ENCODE measurements at places on chromosomes 6 and 20. TPM values are rescaled to one million over a fixed set of nuclear protein-coding genes. Genes with fewer than 3 reads are reported as not detected.

Gene MEI4
- total RNA-seq = 0.44 TPM

Gene NKX2-4
- total RNA-seq = not detected

GRCh38 chr6:34589691-34590090, 33.6 kb upstream of the SPDEF start:
- peaks cover 3% of the 10 kb centered on the region for H3K36me3 ChIP-seq
- H3K27ac ChIP-seq = no peak overlapping the region
- H3K4me3 ChIP-seq = no peak overlapping the region
- DNase-seq = no peak
- H3K27me3 ChIP-seq = no peaks in the 10 kb centered on the region
- H3K4me1 ChIP-seq = no peaks in the 10 kb centered on the region

- DNase-seq = no peak
- peaks cover 2% of the 10 kb centered on the region for H3K36me3 ChIP-seq
- H3K27me3 ChIP-seq = no peaks in the 10 kb centered on the region
- no peaks in the 10 kb centered on the region for H3K4me1 ChIP-seq
These were observed 265.9 kb upstream of the CDYL start for GRCh38 chr6:4510317-4510716.

Gene HLA-DMB
- 0.59 TPM for total RNA-seq

Gene GSTA3
- total RNA-seq = not detected

- no peak for DNase-seq
- no peak overlapping the region for H3K27ac ChIP-seq
- no peaks in the 10 kb centered on the region for H3K36me3 ChIP-seq
- H3K27me3 ChIP-seq = no peaks in the 10 kb centered on the region
These were observed 99.2 kb upstream of the FOXP4 start for GRCh38 chr6:41446907-41447545.

GRCh38 chr20:15512916-15513315, 1060.3 kb downstream of the KIF16B start:
- H3K27me3 ChIP-seq = no peaks in the 10 kb centered on the region
- peaks cover 14% of the 10 kb centered on the region for H3K4me1 ChIP-seq
- no peak overlapping the region for H3K4me3 ChIP-seq
- DNase-seq = no peak
- no peak overlapping the region for H3K27ac ChIP-seq

GRCh38 chr20:21272679-21273078, 30.5 kb upstream of the XRN2 start:
- H3K36me3 ChIP-seq = peaks cover 2% of the 10 kb centered on the region
- no peak for DNase-seq
- peaks cover 20% of the 10 kb centered on the region for H3K27me3 ChIP-seq
- no peaks in the 10 kb centered on the region for H3K4me1 ChIP-seq
- no peak overlapping the region for H3K4me3 ChIP-seq
- H3K27ac ChIP-seq = no peak overlapping the region

Gene GNMT
- total RNA-seq = 1.5 TPM

DNA sequence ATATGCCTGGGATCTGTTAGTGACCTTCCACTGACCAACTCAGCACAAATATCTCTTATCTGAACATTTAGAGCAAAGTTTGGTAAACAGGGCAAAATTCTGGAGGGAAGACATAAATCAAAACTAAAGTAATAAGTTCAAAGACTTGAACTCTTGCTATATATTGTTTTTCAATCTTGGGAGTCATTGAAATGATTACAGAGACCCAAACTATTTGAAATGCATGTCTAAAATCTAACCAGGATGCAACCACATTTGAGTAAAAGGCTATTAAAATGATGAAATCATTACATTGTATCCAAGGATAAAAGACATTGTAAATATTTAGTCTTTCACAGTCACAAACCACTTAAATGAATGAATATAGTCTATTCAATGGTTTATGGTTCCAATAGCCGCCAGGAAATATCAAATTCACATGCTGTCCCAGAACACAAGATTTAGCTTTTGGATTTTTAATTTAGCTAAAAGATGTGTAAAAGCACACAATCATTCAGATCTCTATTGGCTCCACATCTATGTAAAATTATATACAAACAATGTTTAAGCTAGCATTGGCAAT, 256.6 kb upstream of the EPHA7 start:
- H3K27me3 ChIP-seq = no peaks in the 10 kb centered on the region
- H3K4me3 ChIP-seq = no peak overlapping the region
- no peak for DNase-seq
- no peak overlapping the region for H3K27ac ChIP-seq
- H3K4me1 ChIP-seq = peaks cover 5% of the 10 kb centered on the region
- H3K36me3 ChIP-seq = no peaks in the 10 kb centered on the region

Gene TFAP2C
- total RNA-seq = 4.0 TPM

Gene NRM
- 69.2 TPM for total RNA-seq

Gene MRPS18B
- total RNA-seq = 36.7 TPM

- H3K27me3 ChIP-seq = peaks cover 26% of the 10 kb centered on the region
- no peak overlapping the region for H3K4me3 ChIP-seq
- no peaks in the 10 kb centered on the region for H3K4me1 ChIP-seq
- H3K36me3 ChIP-seq = no peaks in the 10 kb centered on the region
- H3K27ac ChIP-seq = no peak overlapping the region
These were observed 19.7 kb upstream of the SLC22A3 start for GRCh38 chr6:160328447-160328846.

GRCh38 chr6:166745801-166746668, 119.0 kb upstream of the RPS6KA2 start:
- no peaks in the 10 kb centered on the region for H3K36me3 ChIP-seq
- H3K4me1 ChIP-seq = peaks cover 22% of the 10 kb centered on the region
- no peak overlapping the region for H3K4me3 ChIP-seq
- DNase-seq = no peak
- no peaks in the 10 kb centered on the region for H3K27me3 ChIP-seq
- no peak overlapping the region for H3K27ac ChIP-seq

DNA sequence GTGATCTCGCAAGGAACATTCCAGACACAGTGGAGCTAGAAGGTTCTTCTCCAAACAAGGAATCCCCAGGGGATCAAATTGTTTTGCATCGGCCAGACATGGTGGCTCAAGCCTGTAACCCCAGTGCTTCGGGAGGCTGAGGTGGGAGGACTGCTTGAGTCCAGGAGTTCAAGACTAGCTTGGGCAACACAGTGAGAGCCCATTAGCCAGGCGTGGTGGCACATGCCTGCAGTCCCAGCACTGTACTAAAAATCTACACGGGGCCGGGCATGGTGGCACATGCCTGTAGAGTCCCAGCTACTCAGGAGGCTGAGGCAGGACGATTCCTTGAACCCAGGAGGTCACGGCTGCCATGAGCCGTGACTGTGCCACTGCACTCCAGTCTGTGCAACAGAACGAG, 15.3 kb downstream of the GMEB2 start:
- no peak overlapping the region for H3K27ac ChIP-seq
- H3K4me1 ChIP-seq = no peaks in the 10 kb centered on the region
- H3K36me3 ChIP-seq = peaks cover 27% of the 10 kb centered on the region
- H3K27me3 ChIP-seq = no peaks in the 10 kb centered on the region

DNA sequence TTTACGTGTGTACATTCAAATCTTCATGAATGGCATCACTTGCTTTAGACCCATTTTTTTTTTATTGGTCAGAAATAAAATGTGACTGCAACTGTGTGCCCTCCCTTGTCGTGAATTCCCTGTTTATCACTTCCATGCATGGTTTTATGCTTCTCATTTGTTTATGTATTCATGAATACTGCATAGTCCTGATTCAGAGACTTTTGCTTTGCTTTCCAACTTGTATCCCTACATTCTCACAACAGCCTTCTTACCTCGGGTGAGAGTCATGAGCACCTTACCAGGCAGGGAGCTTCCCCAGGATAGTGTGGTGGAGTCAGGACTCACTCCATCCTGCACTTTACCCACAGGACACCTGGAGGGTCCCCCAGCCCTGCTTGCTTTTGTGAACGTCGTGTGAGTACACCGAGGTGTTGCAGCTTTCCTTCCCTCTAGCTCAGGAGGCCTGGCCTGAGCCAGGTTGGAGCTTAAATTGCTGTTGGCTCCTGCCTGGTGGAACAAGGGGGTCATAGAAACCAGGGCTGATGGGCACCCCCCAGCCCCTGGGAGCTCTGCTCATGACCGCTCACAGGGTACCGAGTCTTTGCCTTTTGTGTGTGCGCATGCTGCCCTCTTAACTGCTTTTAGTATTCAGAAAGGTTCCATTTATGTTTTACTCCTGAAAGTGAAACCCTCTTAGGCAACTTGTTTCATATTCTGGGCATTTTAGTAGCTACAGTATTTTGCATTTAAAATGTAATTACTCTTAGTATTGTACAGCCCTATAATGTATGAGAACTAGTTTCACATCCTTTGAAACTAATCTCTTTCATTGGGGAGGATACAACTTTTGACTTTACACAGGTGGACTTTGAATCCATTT, 66.0 kb downstream of the CDS2 start:
- no peaks in the 10 kb centered on the region for H3K27me3 ChIP-seq
- H3K36me3 ChIP-seq = no peaks in the 10 kb centered on the region
- H3K4me3 ChIP-seq = no peak overlapping the region
- peaks cover 40% of the 10 kb centered on the region for H3K4me1 ChIP-seq

- no peak overlapping the region for H3K4me3 ChIP-seq
- H3K27ac ChIP-seq = no peak overlapping the region
These were observed 25.8 kb downstream of the MAP7 start for GRCh38 chr6:136524339-136524935.

Gene PAQR8
- 10.7 TPM for total RNA-seq

Gene EDN3
- total RNA-seq = 0.20 TPM

GRCh38 chr6:63705707-63706106, 70.1 kb downstream of the PHF3 start:
- no peak overlapping the region for H3K27ac ChIP-seq
- no peak overlapping the region for H3K4me3 ChIP-seq
- H3K27me3 ChIP-seq = no peaks in the 10 kb centered on the region
- peaks cover 6% of the 10 kb centered on the region for H3K4me1 ChIP-seq
- H3K36me3 ChIP-seq = peaks cover 33% of the 10 kb centered on the region
- DNase-seq = no peak

- peaks cover 93% of the 10 kb centered on the region for H3K27me3 ChIP-seq
- no peak for DNase-seq
- H3K36me3 ChIP-seq = peaks cover 3% of the 10 kb centered on the region
- H3K4me1 ChIP-seq = peaks cover 20% of the 10 kb centered on the region
- H3K4me3 ChIP-seq = peak overlapping the region; percentile 51
- no peak overlapping the region for H3K27ac ChIP-seq
These were observed 873 bp upstream of the GCM2 start for GRCh38 chr6:10882657-10883171.

DNA sequence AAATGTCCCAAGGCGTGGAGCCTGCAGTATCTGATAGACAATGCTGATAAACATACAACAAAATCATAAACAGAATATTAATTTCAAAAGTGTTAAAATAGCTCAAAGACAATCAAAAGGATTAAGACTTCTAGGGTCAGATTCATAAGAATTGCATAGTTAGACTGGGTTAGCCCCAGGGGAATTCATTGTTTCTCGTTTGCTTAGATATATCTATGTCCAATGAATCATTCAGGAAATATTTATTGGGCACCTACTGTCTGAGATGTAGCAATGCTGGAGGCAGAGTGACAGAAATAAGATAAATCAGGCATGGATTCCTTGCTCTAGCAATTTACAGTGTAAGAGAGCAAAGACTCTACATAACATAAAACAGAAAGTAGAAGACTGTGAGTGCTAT, 124.4 kb upstream of the PRL start:
- H3K27ac ChIP-seq = no peak overlapping the region
- H3K4me3 ChIP-seq = no peak overlapping the region
- no peak for DNase-seq

DNA sequence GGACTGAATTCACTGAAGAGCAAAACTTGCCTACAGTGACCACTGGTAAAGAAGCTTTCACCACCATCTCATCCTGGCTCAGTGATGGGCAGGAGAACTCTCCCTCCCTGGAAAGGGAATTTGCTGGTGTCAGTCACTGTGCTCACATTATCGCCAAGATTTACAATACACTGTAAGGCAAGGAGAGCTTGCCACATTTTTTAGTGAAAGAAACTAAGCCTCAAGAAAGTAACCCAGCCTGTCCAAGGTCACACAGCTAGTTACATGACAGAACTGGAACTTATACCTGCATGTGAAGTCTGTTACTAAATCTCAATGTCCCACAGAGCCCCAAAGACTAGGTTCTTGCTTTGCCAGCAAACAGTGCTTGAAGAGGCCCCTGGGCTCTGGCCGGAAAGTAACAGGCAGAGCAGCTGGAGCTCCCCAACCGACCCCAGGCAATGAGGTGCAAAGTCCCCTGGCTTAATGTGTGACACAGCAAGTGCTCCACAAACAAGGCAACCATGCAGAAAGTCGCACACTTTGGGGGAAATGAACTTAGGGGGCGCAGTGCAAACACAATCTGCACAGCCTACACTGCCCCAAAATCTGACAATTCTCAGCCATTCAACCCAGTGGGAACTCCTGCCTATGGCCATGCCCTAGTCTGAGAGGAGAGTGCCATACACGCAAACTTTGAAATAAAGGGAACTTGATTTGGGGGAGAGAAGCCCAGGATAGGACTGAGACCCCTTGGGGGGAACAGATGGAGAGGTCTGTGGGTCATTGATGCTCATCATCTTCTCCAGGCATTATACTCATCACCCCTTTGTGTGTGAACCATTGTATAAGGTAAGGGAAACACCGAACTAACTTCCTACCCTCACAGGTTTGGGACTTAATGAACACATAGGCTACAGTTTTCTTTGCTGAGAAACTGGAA, 1.9 kb downstream of the BCL2L1 start:
- H3K27ac ChIP-seq = peak overlapping the region; percentile 64
- H3K36me3 ChIP-seq = peaks cover 33% of the 10 kb centered on the region
- peak overlapping the region; percentile 97 for H3K4me3 ChIP-seq
- H3K27me3 ChIP-seq = no peaks in the 10 kb centered on the region
- peaks cover 59% of the 10 kb centered on the region for H3K4me1 ChIP-seq
- no peak for DNase-seq

DNA sequence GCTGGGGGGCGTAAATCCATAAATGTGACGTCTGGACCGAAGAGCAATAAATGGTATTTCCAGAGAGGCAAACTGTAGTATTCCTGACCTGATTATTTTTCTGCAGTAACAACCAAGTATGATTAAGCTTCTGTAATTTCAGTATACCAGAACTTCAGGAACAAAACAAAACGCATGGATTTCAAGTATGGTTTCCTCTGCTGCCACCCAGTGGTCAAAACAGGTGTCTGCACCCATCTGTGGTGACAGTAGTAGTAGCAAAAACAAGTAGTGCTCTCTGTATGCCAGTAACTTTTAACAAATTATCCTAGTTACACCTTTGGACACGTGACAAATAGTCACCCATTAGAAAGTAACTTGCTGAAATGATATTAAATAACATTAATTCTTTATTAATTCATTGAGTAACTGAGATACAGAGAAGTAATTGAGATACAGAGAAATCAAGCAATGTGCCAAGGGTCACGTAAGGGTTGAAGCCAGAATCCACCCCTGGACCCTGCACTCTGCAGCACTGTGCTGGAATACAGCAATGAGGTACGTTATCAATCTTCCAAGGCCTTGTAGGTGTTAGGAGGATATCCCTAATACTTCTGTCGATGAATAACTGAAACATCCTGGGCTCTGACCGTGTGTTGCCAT, 7.9 kb downstream of the CALHM4 start:
- H3K27me3 ChIP-seq = peaks cover 10% of the 10 kb centered on the region
- H3K36me3 ChIP-seq = no peaks in the 10 kb centered on the region
- H3K4me1 ChIP-seq = no peaks in the 10 kb centered on the region
- H3K4me3 ChIP-seq = no peak overlapping the region
- peak; percentile 70 for DNase-seq
- H3K27ac ChIP-seq = no peak overlapping the region

- H3K4me1 ChIP-seq = peaks cover 19% of the 10 kb centered on the region
- DNase-seq = no peak
- H3K27ac ChIP-seq = no peak overlapping the region
- peaks cover 94% of the 10 kb centered on the region for H3K27me3 ChIP-seq
- peak overlapping the region; percentile 77 for H3K4me3 ChIP-seq
These were observed 11.3 kb upstream of the TFAP2A start for GRCh38 chr6:10425975-10426780.
